ENCODE measurements at places on chromosomes 12 and 14.

DNA sequence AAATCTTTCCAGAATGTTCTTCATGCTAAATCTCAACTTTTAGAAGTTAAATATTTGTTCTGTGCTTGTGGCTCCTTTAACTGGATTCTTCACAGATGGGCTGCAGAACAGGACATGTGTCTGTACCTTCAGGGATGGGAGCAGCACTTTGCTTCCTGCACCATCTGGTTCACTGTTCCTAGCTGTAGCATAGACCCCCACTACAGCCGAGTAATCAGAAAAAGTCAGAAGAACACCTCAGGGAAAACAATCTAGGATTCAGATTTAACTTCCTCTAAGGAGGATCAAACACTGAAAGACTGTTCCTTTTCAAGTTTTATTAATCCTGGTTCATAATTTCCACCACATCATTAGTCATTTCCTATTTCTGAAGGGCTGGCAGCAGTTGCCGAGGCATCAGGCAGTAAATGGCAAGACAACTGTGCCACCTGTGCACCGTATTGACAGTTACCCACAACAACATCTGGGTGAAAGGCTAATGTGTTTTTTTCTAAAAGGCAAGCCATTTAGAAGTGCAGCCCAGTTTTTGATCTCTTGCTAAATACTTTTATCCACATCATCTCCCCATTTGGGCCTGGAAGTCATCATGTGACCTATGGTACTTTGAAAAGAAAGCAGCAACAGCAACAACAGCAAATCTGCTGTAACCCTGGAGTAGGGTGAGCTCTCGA lies 212.8 kb upstream of the BMP4 start:
- no peak for DNase-seq

DNA sequence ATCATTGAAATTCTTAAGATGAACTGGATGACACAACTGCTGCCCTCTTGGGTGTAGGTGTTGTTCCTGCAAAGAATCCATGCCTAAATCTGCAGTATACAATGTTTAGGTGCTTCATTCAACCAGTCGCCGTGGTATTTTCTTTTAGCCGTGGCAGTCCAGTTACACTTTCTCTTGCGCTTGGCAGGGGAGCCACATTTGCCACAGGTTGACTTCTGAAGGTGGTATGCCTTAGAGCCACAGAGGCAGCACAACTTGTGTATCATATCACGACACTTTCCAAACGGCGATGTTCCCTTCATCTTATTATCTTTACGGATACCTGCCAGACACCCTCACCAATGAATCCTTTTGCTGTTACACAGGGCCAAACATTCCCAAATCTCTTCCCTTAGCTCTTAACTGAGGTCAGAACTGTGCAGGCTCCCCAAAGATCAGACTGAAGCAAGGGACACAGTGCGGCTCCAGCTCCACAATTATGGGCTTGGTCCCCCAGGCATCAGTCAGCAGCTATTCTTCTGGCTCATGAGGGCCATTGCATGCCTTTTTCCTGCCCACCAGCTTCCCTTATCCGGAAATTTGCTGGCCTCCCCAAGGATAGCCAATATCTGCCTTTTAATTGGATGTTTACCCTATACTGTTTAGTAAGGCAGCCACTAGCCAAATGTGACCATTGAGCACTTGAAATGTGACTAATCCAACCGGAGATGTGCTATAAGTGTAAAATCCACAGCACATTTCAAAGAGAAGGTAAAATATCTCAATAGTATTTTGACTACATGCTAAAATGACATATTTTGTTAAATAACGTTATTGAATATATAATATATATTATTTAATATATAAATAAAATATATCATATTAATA lies 50.7 kb downstream of the SENP1 start:
- no peak for DNase-seq

- DNase-seq: peak; percentile 22
These were observed 68.2 kb upstream of the FOXN3 start for GRCh38 chr14:89485264-89485663.

DNA sequence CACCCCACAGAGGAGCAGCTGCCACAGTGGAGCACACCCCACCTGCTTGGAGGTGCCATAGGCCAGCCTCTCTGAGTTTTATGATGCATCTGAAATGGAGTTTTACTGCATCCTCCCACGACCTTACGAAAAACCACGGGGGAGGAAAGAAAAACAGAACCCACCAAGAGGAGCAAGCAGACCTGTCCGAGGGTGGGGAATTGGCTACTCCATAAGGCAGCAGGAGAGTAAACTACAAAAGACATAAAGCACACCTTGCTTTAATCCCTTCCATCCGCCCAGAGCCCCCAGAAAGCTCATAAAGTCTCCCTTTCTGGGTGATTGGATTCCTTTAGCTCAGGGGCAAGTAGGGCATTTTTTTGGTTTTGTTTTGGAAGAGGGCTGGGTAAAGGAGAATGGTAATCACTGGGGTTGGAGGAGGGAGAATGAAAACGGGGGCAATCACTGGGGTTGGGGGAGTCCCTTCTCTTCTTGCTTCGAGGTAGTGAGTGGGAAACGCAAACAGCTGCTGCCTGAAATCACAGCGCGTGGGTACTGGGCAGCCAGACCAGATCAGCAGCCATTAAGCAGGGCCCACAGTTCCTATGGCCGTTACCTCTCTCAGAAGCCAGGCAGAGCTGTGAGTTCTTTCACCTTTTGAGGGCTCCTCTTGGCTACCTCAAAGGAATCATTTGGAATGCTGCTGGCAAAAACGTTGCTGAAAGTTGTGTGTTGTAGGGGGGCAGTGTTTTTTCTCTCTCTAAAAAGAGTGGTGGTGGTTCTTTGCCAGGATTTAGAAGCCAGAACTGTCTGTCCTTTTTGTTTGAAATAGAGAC lies 433.6 kb downstream of the ZFP36L1 start:
- no peak for DNase-seq

DNA sequence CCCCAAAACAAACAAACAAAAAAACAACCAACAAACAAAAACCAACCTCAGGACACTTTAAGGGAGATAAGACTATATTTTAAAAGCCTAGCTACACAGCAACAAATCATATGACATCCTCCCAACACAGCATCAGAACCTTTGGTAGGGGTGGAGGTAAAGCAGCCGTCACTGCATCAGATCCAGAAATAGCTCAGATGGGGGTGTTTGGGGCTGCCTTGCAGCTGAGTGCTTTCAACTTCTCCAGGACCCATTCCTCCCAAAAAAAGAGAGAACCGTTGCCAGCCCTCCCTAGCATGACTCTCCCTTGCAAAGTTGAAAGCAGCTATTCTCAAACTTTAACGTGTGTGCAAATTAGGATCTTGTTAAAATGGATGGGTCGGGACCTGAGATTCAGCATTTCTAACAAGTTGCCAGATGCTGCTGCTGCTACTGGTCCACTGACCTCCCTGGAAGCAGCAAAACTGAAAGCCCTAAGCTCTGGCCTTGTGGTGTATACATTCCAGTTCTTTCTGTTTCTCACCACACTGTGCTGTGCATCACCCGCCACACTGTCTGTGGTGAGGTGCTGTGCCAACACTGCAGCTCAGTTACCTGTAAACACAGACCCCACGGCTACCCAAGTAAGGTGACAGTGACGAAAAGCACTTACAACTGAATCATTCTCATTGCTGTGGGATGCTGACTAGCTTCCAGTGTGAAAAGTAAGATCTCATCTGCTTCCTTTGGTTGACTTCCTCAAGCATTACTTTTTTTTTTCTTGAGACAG lies 54.0 kb downstream of the SLC38A1 start:
- DNase-seq: peak; percentile 70

All from NK-92 treated with Interleukin-12 subunit alpha and Interleukin-12 subunit beta, amount 100 ng/mL, for 24 hours (cell line).